Fibroblast of upper back skin (primary cell): ENCODE measurements at places on chromosomes 12 and 14.

GRCh38 chr14:54138024-54138353 is 181.4 kb upstream of the BMP4 start:
- no peak for DNase-seq

DNA sequence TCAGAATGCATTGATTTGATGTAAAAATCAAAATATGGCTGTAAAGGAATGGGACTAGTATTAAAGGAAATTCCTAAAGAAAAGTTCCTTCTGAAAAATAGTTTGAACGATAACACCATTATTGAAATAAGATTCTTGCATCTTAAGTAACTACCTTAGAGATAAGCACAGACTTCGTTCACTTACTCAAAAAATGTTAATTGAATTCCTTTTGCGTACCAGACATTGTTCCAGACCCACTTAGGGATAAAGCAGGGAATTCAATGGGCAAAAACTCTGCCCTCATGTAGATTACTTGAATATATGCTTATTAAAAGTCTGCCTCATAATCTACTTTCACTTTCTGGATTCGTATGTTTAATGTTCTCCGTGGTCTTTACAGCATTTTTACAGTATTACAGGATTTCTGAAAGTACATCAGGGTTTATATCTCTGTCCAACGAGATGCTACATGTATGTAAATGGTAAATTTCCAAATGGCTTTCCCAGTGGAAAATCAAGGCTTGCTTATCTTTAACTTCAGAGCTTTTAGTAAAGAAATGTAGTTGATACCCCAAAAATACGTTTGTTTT is 213.7 kb downstream of the GXYLT1 start:
- no peak for DNase-seq

GRCh38 chr12:49673446-49674317 is 33.5 kb downstream of the FMNL3 start:
- peak; percentile 94 for DNase-seq

GRCh38 chr14:80924365-80925103 is 17.0 kb downstream of the CEP128 start:
- no peak for DNase-seq

- no peak for DNase-seq
Observed at GRCh38 chr12:2879853-2880252, 2.8 kb downstream of the RHNO1 start.

DNA sequence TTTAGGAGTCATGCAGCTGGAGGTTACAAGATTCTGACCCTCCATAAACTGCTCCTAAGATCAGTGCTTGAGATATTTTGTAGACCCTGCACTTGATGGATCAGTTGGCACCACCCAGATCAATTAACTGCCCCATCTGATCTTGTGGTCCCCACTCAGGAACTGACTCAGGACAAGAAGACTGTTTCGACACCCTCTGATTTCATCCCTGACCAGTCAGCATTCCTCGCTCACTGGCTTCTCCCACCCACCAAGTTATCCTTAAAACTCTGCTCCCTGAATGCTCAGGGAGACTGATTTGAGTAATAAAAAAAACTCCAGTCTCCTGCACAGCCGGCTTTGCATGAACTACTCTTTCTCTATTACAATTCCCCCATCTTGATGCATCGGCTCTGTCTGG is 360.2 kb downstream of the GALC start:
- no peak for DNase-seq

DNA sequence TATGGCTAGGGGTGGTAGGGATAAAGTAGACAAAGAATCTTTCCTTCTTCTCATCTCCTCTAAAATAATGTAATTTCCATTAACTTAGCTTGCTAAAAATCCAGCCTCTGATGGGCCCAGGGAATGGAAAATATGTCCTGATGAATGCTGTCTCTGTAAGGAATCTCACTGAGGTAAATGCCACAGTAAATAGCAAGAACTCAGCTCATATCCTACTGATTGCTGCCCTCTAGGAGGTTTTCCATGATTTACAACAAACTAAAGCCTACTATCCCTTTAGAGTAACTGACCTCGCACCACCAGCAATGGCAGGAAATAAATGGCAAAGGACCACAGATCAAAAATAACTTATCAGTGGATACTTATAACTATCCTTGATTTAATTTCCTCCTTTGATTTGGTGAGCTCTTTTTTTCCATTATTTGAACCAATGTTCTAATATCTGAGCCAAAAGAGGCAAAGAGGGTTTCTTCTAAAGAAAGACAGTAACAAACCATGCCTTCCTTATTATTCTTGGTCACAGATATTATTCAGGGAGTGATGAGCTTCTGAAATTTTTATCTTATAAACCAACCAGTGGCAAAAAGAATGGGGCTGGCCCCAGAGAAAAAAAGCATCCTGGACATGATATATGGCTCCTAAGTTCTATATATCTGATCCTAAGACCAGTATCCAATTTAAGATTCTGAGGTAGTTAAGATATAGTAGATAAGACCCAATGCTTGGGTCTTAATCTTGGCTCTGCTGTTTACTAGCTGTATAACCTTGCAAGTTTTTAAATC is 43.8 kb downstream of the SENP1 start:
- peak; percentile 10 for DNase-seq

DNA sequence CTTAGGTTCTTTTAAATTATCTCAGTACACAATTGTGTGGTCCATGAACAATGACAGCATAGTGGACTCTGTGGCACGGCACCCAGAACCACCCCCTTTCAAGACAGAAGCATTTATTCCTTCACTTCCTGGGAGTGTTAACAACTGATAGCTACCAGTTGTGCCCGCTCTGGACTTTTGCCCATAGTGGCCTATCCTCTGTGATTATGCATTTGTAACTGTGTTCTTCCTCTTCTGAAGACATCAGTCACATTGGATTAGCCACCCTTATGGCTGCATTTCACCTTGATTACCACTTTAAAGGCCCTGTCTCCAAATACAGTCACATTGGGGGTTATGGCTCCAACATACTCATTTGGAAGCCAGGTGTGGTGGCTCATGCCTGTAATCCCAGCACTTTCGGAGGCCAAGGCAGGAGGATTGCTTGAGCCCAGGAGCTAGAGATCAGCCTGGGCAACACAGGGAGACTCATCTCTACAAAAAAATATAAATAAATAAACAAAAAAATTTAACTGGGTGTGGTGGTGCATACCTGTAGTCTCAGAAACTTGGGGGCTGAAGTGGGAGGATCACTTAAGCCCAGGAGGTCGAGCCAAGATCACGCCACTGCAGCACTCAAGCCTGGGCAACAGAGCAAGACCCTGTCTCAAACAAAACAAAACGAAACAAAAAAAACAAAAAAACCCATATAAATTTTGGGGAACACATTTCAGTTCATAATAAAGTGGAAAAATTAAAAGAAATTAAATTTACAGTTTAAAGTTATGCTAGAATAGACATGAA is 27.6 kb upstream of the PHC1 start:
- DNase-seq = no peak

- peak; percentile 64 for DNase-seq
Observed at GRCh38 chr12:77521508-77522115, 309.1 kb upstream of the NAV3 start.

GRCh38 chr12:26122681-26123481 is 2.0 kb downstream of the BHLHE41 start:
- DNase-seq = peak; percentile 92

GRCh38 chr14:105093038-105093430 is 27.8 kb upstream of the GPR132 start:
- DNase-seq = peak; percentile 67

DNA sequence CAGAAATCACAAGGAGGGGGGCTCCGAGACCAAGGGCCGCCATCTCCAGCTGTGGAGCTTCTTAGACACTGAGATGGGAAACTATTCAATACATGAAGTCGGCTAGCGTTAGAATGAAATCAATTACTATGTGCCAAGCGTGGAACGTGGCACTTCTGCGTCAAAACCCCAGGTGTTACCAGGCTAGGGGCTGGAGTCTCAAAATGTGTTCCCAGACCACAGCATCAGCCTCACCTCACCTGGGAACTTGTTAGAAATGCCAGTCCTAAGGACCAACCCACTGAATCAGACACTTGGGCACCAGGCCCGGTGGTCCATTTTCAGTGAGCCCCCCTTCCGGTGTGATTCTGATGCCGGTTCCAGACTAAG is 5.0 kb upstream of the SETD1B start:
- DNase-seq = no peak

GRCh38 chr14:92965281-92965680 is 42.3 kb downstream of the CHGA start:
- no peak for DNase-seq

- peak; percentile 19 for DNase-seq
Observed at GRCh38 chr12:96121271-96121711, 72.9 kb upstream of the ELK3 start.

DNA sequence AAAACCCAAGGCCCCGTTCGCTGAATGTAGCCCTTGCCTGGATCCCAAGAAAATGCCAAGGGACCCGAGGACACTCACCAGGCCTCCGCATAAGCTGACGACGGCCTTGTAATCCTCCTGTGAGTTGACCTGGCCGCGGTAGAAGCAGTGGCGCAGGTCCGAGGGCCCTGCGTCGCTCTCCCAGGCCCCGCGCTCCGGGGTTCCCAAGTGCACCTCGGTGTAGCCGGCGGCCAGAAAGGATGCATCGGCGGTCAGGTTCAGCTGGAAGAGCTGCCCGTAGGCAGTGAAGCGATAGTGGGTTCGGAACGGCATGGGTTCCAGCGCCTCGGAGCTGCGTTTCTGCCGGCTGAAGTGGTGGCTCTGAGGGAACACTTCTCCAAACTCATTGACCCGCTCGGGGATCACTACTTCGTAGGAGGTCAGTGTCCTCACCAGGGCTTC is 1.2 kb downstream of the ADAMTS20 start:
- DNase-seq = no peak

- DNase-seq = no peak
Observed at GRCh38 chr12:47868552-47869031, 36.2 kb downstream of the VDR start.

DNA sequence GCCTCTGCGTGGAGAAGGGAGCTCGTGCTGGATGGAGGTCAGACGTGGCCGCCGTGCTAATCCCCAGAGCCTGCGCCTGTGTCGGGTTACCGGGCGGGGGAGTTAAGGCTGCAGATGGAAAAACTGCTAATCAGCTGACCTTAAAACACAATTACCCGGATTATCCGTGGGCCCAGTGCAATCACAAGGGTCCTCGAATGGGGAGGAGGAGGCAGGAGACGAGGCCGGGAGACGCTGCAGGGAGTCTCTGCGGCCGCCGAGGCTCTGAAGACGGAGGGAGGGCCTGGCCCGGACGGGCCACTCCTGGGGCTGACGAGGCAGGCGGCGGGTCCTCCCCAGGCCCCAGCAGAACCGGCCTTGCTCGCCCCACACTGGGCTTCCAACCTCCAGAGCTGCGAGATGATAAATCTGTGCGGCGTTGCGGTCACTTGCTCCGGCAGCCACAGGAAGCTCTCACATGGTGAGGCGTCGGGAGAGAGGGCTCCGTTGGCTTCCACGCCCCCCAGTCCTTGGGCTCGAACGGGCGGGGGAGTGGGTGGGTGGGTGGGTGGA is 32.9 kb upstream of the FBRSL1 start:
- DNase-seq = no peak

GRCh38 chr14:24432259-24433131 is 2.7 kb downstream of the KHNYN start:
- DNase-seq = no peak

GRCh38 chr12:95674631-95675030 is 115.9 kb downstream of the NTN4 start:
- peak; percentile 41 for DNase-seq

DNA sequence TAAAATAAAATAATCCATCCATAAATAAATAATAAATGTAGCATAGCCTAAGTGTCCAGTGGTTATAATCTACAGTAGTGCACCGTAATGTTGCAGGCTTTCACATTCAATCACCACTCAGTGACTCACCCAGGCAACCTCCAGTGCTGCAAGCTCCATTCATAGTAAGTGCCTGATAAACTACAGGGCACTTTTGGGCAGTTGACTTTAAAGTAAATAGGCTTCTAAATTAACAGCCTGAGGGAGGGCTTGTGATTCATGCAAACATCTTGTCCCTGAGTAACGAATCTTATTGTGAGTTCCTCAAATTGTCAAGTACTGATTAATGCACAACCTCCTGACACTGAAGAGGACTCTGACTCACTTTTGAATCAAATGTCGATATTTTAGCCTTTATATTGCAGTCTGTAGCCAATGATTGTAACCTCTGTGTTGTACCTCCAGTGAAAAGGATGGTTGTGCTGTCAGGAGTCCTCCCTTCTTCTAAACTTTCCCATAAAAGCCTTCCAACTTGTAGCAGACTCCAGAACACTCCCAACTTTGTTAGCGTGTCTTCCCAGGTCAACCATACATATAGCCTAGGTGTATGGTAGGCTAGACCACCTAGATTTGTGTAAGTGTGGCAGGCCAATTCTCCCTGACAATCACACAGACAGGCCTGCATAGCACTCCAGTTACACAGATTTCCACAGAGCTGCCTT is 55.0 kb upstream of the BICD1 start:
- DNase-seq = peak; percentile 28

GRCh38 chr14:70282666-70283065 is 76.8 kb downstream of the COX16 start:
- no peak for DNase-seq

DNA sequence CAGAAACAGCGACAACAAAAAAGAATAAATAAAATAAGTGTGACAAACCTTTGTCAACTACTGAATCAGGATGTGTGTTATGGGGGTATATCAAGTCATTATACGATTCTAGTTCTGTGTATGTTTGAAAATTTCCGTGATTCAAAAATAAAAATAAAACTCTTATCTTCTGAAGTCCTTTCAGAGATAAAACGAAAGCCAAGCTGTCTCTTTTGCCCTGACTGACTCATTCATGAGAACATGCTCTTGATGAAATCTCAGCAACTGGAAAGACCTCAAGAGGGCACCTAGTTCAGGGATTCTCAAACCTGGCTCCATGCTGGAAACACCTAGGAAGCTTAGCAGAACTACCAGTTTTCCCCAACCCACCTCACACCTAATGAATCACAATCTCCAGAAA is 9.2 kb downstream of the FOXN3 start:
- no peak for DNase-seq

DNA sequence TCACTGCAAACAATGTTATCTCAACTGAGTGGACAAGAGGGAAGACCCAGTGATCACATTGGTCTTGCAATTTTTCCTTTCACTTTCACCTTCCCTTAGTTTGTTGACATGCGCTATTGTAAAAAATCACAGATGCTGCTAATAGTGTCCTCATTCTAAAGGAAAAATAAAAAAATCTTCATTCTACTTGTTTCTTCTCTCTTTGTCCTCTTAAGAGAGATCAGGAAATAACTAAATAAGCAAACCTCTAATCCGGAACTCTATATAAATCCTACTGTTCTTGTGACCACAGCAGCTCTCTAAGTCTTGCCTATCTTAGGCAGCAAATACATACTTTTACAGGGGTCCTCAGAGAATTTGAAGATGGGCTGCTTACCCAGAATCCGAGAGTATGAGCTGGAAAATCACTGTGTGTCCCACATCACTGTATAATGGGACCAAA is 257.7 kb downstream of the NAV3 start:
- no peak for DNase-seq
